ENCODE measurements at places on chromosomes 5 and 9.

GRCh38 chr5:139393497-139394122, 1.3 kb downstream of the PROB1 start:
- DNase-seq: peak; percentile 22

GRCh38 chr5:149581192-149581861, at the start of gene ARHGEF37:
Gene ARHGEF37 (plus strand): TSS chr5:149581498. CDS start chr5:149597770, 16,272 bp downstream.
- DNase-seq: peak; percentile 63

DNA sequence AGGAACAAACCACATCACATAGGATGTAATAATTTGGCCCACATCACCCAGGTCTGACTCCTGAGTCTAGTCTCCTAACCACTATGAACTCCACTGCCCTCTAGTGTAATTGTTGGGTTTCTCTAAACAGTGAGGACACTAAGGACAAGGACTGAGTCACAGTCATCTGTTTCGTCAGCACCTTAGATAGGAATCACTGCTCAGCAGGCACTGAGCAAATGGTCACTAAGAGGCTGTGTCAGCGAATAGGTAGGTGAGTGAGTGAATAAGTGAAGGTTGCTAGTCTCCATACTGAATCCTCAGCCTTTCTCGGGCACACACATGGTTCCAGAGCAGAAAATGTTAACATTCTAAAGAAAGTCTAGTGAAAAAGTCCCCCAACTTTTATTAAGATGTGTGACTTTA, 278.6 kb downstream of the SPOCK1 start:
- DNase-seq: peak; percentile 70

DNA sequence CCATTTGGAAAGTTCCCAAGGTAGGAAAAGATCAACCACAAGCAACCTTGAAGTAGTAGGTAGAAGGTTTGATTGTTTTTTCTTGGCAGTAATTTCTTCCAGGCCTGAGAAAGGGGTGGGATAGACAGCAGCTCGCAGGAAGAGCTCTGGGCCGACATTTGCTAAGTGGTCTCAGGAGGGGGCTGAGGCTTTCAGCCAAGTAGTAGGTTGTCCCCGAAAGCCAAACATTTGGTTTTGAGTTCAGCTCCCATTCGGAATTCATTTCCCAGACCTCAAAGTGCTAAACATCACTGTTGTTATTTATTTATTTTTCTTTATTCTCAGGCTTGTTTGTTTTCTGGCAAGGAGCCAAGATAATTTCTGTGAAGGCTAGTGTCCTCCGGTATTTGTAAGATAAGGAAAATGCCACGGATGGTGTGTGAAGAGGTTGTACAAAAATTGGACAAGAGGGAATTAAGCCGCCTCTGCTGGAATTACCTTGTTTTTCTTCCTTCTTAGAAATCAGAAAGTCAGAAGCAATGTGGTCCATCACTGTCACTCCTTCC, 112.1 kb downstream of the KIF4B start:
- no peak for DNase-seq

GRCh38 chr9:116264361-116264760, 110.8 kb downstream of the PAPPA start:
- no peak for DNase-seq

GRCh38 chr9:93300175-93300572, 116.2 kb downstream of the WNK2 start:
- DNase-seq: no peak

DNA sequence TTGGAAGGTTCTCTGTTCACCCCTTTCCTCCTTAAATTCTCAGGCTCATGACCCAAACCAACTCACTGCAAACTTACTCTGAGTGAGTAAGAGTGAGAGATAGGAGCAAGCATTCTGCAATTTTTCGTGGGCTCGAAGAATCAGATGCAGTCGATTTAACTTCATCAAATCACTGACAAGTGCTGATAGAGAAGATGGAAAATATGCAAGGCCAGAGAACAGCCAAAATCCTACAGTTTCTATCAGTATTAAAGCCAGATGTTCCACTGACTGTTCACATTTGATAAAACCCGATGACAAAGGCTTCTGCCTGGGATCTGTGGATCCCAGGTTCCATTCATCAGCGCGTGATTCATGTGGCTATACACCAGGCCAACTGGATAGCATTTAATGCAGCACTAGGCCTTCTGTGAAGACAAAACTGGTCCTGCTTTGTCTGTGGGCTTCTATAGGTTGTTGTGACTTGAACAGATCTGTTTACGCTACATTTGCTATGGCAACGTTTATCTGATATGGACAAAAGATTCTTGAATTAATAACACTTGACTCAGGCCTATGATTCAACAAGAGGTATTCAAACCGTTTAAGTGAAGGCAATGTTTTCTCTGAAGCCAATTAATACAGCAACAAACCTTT, 251.2 kb downstream of the NFIB start:
- no peak for DNase-seq

- no peak for DNase-seq
These were observed 13.4 kb upstream of the LTC4S start for GRCh38 chr5:179780362-179780761.

DNA sequence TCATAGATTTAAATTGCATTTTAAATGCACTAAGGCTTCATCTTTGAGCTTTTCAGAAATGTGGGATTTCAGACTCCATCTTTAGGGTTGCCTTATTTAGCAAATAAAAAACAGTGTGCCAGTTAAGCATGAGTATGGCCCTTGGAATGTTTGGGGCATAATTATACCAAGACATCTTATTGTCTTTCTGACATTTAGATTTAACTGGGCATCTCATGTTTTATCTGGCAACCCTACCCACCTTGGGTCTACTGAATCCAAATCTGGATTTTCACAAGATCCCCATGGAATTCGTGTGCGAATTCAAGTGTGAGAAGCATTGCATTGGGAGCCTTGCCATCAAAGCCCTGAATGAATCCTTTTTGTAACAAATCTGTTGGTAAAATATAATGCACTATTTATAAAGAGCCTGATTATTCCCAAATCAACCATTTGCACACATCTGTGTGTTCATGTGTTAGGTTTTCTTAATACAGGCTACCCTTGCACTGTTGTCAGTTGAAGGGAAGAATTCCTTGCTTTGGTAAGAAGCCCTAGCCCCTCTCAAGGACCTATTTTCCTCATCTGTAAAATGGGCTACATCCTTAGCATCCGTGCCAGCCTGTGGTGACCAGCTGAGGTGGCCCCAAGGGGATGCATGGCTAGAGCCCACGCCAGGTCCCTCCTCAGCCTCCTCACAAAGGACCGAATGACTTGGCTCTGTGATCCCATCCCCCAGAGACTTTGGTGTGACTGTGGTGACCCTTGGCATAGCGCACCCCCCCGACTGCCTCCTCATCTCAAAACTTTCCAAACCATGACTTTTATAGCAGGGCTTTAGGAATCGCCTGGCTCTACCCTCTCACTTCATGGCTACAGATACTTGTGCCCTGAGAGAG, 8.1 kb downstream of the GSN start:
- DNase-seq: no peak

- peak; percentile 4 for DNase-seq
These were observed 467.1 kb upstream of the ST8SIA4 start for GRCh38 chr5:101370181-101370580.

DNA sequence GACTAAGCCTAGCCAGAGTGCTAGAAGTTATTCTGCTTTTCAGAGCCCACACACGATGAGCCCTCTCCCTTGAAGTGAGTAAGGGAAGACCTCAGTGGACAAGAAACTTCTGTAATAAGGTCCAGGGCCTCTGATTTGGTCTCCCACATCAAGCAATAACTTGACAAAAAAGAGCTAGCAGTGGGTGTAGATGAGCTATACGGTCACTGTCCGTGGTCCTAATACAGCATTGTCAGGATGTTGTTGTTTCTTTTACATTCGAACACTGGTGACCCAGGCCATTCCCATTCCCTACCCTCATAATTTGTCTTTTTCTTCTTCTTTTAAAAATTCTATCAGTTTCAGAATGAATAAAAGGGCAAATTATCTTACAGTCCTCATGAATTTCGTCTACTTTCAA, 5.2 kb downstream of the PCSK1 start:
- peak; percentile 53 for DNase-seq

DNA sequence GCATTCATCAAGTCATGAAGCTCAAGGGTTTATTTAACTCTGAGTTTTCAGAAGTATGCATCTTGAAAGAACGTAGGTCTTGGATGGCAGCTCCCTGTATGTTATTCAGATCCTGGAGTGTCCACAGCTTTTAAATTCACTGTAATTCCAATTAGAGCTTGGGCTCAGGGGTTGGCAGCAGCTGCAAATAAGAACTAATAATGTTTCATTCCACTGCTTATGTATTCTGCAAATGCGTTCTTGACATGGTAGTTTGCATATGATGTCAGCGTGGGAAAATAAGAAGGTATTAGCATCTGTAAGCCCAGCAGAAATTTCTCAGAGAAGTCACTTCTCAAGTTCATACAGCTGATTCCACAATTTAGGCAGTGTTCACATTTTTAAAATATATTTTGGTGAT, 58.4 kb downstream of the RORB start:
- DNase-seq: no peak

- no peak for DNase-seq
These were observed 493.7 kb downstream of the ENC1 start for GRCh38 chr5:74146796-74147195.

- no peak for DNase-seq
These were observed 60.8 kb downstream of the HINT1 start for GRCh38 chr5:131104169-131104808.

GRCh38 chr9:37968228-37968701, 64.3 kb upstream of the SLC25A51 start:
- DNase-seq: no peak

GRCh38 chr9:89468281-89468960, 29.5 kb downstream of the SEMA4D start:
- no peak for DNase-seq

DNA sequence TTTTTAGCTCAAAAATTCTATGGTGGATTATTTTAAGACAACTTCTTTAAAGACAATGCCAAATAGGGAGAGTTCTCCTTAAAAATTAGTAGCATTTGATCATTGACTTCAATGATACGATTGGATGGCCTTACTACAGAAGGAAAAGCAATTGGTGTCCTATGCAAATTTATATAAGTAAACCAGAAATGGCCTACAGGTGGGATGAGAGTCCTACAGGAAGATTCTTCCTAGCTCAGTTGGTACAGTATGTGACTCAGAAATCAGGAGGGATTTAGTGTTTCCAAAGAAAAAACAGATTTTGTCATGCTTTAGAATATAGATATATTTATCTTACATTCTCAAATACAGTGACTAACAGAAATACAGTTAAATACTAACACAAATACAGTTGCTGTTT, 6.5 kb downstream of the ANKRA2 start:
- DNase-seq: no peak

DNA sequence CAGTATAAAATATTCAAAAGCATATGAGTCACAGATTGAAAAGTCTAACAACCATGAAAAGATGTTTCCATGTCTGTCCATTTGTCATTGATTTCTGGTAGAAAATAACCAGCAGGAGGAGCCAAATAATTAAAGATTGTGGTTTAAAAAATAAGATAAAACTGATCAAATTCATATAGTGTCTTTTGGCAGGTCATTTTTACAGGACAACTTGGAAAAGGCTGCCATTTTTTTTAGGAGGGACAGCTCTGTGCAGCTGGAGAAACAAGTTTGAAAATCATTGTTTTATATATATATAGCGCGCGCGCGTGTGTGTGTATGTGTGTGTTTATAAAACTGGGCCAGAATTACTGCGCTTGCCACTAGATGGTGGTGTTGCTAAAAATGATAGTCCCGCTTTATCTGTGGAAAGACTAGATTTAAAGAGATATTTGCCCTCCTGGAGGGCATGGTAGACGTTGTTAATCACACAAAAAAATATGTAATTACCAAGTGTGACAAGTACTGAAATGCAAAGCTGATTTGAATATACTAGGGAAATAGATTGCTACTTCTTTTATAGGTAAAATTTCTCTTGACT, 1.3 kb upstream of the TRMO start:
- DNase-seq: peak; percentile 79

DNA sequence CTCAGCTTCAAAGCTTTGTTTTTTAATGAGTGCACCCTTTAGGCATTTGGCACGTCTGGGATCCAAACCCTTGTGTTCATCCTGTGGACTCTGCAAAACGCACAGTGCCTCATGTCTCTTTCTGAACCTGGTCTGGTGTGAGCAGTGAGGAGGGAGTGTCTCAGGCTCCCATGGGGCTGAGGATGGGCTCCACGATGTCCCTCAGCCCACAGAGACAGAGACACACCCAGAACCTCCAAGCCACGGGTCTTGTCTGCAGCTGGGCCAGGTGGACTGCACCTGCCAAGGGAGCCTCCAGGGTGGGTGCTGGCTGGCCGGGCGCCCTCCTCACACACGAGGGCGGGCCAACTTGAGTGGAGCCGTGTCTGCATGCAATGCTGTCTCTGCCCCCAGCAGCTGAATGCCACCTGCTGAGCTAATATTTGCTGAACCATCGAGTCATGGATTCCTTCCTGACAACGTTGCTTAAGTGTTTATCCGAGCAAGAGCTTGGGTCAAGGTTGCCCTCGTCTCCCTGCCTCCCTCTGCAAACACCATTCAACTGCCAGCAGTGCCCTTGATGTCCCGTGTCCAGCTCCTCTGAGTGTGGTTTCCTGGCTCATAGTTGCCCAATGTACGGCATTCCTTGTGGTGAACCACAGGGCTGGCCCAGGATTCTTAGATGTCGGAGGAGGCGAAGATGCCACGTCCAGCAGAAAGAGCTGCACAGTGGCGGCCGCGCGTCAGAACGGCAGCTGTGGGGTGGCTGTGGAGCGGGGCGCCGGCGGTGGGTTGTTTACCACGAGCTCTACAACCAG, 31.4 kb upstream of the LPCAT1 start:
- DNase-seq: no peak

DNA sequence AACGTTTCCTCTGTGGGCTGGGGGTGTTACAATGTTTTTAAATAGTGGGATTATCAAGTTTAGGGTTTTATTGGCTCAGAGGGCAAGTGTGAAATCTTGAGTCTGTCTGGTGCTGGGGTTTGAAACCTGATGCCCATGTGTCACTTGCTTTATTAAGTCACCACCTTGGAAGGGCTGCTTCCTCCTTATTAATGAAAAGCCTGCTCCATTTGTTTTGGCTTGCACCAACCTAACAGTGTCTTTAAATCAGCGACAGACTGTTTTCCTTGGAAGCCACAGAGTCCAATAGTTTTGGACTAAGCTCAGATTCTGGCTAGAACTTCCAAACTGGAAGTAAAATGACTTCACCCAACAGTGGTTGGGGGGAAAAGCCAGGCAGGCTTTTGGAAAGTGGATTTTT, 10.7 kb upstream of the PALM2AKAP2 start:
- DNase-seq: no peak

- no peak for DNase-seq
These were observed 50.5 kb downstream of the TBCA start for GRCh38 chr5:77725616-77726015.

- DNase-seq: no peak
These were observed 100.4 kb downstream of the FAM114A2 start for GRCh38 chr5:153938191-153938842.

- peak; percentile 62 for DNase-seq
These were observed 84.2 kb downstream of the ZNF608 start for GRCh38 chr5:124662181-124662781.

Measured in neural progenitor cell (in vitro differentiated cells).